A549 (cell line): ENCODE measurements at places on chromosomes 1 and 21. TPM values are rescaled to one million over a fixed set of nuclear protein-coding genes. Genes with fewer than 3 reads are reported as not detected.

S1PR1 gene
- 0.06 to 0.07 TPM in 2 of 3 replicates, not detected in the other for polyA plus RNA-seq

SSU72 gene
- polyA plus RNA-seq = 75.1 to 78.3 TPM (median 75.3 TPM) in 3 replicates

DNA sequence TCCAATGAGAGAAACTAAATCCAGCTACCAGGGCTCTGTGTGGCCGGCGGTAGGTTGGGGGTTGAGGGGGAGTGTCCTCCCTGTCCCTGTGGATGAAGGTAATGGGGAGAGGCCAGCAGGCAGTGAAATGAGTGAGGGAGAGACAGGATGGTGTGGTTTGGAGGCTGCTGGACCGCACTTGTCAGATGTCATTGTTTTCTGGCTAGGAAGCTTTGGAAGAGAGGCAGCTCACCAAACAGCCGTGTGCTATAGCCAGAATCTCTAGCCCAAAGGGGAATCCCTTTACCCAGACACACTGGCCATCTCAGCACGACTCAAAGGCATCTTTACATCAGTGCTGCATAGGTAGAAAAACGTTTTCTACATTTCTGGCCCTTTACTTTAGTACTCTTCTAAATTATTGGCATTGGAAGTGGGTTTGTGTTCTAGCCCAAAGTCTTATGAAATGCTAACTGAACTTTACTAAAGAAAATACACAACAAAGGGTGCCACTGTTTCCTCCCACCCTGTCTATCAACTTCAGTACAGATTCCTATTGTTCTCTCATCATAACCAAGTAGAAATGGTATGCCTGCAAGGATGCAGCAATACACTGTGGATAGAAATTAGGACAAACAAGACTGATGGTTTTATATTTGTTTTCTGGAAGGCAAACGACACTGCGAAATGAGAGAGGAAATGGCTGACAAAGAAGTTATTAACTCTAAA lies 95.9 kb upstream of the COA6 start:
- no peak for DNase-seq

GRCh38 chr1:64590316-64590715 lies 120.4 kb downstream of the CACHD1 start:
- DNase-seq = no peak

GRCh38 chr1:211613108-211613947 lies 34.4 kb upstream of the SLC30A1 start:
- peak; percentile 79 for DNase-seq
